ENCODE measurements at places on chromosomes 3 and 15.
A peak's percentile ranks its signal among the peaks of the same experiment; 100 is the strongest.

GRCh38 chr3:37810848-37811247 lies 50.8 kb upstream of the CTDSPL start:
- H3K36me3 ChIP-seq: no peaks in the 10 kb centered on the region
- no peak for DNase-seq
- peaks cover 9% of the 10 kb centered on the region for H3K4me1 ChIP-seq
- no peak overlapping the region for H3K27ac ChIP-seq

GRCh38 chr3:183884097-183884426 lies 618 bp downstream of the PARL start:
- H3K4me1 ChIP-seq: peaks cover 33% of the 10 kb centered on the region
- peak overlapping the region; percentile 94 for H3K4me3 ChIP-seq
- H3K27me3 ChIP-seq: no peaks in the 10 kb centered on the region
- H3K36me3 ChIP-seq: peaks cover 2% of the 10 kb centered on the region
- H3K27ac ChIP-seq: peak overlapping the region; percentile 94

DNA sequence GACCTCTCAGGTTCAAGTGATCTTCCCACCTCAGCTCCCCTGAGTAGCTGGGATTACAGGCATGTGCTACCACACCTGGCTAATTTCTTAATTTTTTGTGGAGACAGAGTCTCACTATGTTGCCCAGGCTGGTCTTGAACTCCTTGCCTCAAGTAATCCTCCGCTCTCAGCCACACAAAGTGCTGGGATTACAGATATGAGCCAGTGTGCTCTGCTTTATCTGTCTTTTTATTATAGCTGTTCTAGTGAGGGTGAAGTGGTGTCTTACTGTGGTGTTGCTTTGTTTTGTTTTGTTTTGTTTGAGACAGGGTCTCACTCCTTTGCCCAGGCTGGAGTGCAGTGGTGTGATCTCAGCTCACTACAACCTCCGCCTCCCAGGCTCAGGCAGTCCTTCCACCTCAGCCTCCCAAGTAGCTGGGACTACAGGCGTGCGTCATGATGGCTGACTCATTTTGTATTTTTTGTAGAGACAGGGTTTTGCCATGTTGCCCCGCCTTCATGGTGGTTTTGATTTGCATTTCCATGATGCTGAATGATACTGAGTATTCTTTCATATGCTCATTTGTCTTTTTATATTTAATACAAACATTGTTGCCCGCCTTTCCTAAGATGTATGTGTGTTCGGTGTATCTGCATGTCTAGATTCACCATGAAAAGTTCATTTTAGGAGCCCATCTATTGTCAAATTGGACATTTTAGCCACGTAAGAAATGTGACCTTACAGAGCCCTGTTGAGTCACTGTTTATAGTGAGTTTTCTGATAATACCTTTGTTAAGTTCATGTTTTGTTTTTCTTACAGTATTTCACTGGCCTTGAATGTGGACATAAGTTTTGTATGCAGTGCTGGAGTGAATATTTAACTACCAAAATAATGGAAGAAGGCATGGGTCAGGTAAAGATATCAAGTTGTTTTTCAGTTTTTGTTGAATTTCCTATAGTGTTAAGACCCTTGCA lies 80.6 kb downstream of the ARIH1 start:
- H3K4me1 ChIP-seq: peaks cover 16% of the 10 kb centered on the region
- H3K36me3 ChIP-seq: peaks cover 20% of the 10 kb centered on the region
- peak overlapping the region; percentile 76 for H3K27ac ChIP-seq
- H3K4me3 ChIP-seq: no peak overlapping the region
- peak; percentile 71 for DNase-seq
- no peaks in the 10 kb centered on the region for H3K27me3 ChIP-seq

DNA sequence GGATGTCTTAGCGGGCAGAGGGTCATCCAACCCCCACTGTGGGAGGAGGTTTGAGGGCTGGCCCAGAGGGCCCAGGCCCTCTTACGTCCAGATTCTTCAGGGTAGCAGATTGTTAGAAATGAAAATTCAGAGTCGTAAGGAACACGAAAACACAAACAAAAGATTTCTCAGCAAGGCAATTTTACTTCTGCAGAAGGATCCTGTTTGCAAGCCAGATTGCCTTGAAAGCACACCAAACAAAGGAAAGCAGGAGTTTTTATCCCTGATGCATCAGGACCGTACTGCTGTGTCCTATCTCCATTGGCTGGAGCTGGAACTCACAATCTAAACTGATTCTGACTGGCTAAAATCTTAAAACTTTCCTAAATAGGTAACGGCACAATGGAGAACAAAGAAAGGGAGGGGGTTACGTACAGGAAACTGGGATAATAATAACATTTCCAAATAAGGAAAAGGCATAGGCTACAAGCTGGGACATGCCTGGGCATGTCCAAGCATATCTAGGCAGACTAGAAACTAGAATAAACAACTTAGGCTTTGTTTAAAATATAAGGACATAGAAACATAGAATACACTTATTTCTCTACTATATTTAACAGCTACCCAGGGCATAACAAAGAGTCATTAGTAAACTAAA lies 97.3 kb upstream of the C2CD4B start:
- H3K4me3 ChIP-seq: no peak overlapping the region
- no peak overlapping the region for H3K27ac ChIP-seq
- no peaks in the 10 kb centered on the region for H3K27me3 ChIP-seq
- H3K36me3 ChIP-seq: no peaks in the 10 kb centered on the region
- DNase-seq: no peak

DNA sequence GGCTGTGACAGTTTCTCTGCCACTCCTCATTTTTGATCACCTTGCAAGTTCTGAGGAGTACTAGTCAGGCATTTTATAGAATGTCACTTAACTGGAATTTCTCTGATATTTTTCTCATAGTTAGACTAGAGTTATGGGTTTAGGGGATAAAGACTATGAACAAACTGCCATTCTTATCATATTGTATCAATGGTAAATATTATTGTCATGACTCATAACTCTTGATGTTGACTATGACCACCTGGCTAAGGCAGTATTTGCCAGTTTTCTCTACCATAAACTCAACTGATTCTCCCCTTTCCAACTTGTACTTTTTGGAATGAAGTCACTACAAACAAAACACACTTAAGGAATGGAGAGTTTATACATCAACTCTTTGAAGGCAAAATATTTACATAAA lies 22.7 kb upstream of the OR5K1 start:
- no peak overlapping the region for H3K27ac ChIP-seq
- peaks cover 6% of the 10 kb centered on the region for H3K27me3 ChIP-seq
- no peak overlapping the region for H3K4me3 ChIP-seq
- no peaks in the 10 kb centered on the region for H3K36me3 ChIP-seq
- H3K4me1 ChIP-seq: no peaks in the 10 kb centered on the region
- no peak for DNase-seq

DNA sequence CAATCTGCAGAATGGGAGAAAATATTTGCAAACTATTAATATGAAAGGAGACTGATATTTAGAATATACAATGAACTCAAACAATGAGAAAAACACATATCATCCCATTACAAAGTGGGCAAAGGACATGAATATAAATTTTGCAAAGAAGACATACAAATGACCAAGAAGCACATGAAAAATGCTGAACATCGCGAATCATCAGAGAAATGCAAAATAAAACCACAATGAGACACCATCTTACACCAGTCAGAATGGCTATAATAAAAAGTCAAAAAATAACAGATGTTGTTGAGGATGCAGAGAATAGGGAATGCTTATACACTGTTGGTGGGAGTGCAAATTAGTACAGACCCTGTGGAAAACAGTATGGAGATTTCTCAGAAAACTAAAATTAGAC lies 83.6 kb downstream of the RAP2B start:
- DNase-seq: no peak
- H3K4me1 ChIP-seq: peaks cover 11% of the 10 kb centered on the region
- H3K27me3 ChIP-seq: no peaks in the 10 kb centered on the region
- H3K27ac ChIP-seq: no peak overlapping the region
- H3K36me3 ChIP-seq: no peaks in the 10 kb centered on the region
- no peak overlapping the region for H3K4me3 ChIP-seq

GRCh38 chr15:98966091-98966787 lies 41.4 kb downstream of the PGPEP1L start:
- DNase-seq: no peak
- no peaks in the 10 kb centered on the region for H3K27me3 ChIP-seq
- H3K4me1 ChIP-seq: no peaks in the 10 kb centered on the region
- peaks cover 24% of the 10 kb centered on the region for H3K36me3 ChIP-seq

DNA sequence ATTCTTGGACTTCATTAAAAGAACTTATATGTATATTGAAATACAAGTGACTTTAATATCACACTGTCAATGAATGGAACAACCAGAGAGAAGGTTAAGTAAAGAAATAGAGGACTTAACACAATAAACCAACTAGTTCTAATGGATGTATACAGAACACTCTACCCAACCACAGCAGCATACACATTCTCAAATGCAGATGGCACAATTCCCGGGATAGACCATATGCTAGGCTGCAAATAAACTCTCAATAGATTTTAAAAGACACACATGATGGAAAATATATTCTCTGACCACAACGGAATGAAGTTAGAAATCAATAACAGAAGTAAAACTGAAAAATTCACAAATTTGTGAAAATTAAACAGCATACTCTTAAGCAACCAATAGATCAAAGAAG lies 214.3 kb upstream of the LINGO1 start:
- H3K4me1 ChIP-seq: no peaks in the 10 kb centered on the region
- peaks cover 32% of the 10 kb centered on the region for H3K27me3 ChIP-seq
- H3K27ac ChIP-seq: no peak overlapping the region
- no peak overlapping the region for H3K4me3 ChIP-seq
- no peak for DNase-seq

DNA sequence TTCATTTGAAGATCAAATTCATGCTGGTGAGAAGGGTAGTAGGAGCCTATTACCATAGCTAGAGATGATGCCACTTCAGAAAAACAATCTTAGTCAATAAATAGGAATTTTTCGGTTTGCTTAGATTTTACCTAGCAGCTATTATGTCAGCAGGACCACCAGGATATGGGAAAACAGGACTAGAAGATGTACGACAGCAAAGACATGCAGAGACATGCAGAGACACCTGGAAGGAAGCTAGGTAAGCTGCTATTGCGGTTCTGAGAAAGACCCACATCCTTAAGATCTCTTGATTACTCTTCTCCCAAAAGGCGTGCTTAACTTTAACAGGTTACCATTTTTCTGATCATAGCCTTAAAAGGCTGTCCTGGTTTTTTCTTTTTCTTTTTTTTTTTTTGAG lies 64.8 kb upstream of the THSD4 start:
- no peak overlapping the region for H3K27ac ChIP-seq
- H3K4me1 ChIP-seq: no peaks in the 10 kb centered on the region
- DNase-seq: no peak
- H3K27me3 ChIP-seq: peaks cover 11% of the 10 kb centered on the region

DNA sequence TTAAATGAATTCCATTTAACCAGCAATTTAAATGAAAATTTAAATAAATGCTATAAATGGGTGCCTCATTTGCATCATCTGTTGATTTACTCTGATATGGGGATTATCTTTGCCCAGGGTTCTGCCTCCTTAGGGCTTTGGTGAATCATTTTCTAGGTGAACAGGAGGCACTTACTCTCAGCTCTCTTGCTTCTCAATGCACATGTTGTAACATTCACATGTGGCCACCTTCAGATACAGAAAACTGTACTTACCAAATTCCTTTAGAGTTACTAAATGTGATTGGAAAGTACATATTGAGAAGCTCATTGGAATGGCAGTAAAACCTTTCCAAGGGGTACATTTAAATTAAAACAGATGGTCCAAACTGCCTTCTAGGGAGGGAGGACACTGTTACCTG lies 20.8 kb downstream of the GADL1 start:
- H3K4me3 ChIP-seq: no peak overlapping the region
- peaks cover 2% of the 10 kb centered on the region for H3K27me3 ChIP-seq
- no peak for DNase-seq
- H3K27ac ChIP-seq: no peak overlapping the region
- H3K36me3 ChIP-seq: no peaks in the 10 kb centered on the region
- H3K4me1 ChIP-seq: no peaks in the 10 kb centered on the region

GRCh38 chr3:99638167-99638948 lies at the start of gene COL8A1:
COL8A1 (plus strand) TSS chr3:99638594; CDS start chr3:99790683, 152,089 bp downstream.
- DNase-seq: no peak
- peaks cover 55% of the 10 kb centered on the region for H3K27me3 ChIP-seq
- H3K27ac ChIP-seq: no peak within 1 kb of the TSS

- H3K4me3 ChIP-seq: no peak overlapping the region
- no peaks in the 10 kb centered on the region for H3K4me1 ChIP-seq
- H3K36me3 ChIP-seq: no peaks in the 10 kb centered on the region
- no peak overlapping the region for H3K27ac ChIP-seq
Measured at GRCh38 chr3:192935441-192935840, 17.8 kb upstream of the MB21D2 start.

- peaks cover 8% of the 10 kb centered on the region for H3K36me3 ChIP-seq
- H3K4me3 ChIP-seq: no peak overlapping the region
- H3K27ac ChIP-seq: no peak overlapping the region
- no peaks in the 10 kb centered on the region for H3K27me3 ChIP-seq
- no peaks in the 10 kb centered on the region for H3K4me1 ChIP-seq
- no peak for DNase-seq
Measured at GRCh38 chr3:141618938-141619337, 119.2 kb upstream of the RNF7 start.

- DNase-seq: no peak
- H3K36me3 ChIP-seq: no peaks in the 10 kb centered on the region
- no peak overlapping the region for H3K27ac ChIP-seq
- H3K4me3 ChIP-seq: no peak overlapping the region
- no peaks in the 10 kb centered on the region for H3K4me1 ChIP-seq
- H3K27me3 ChIP-seq: peaks cover 1% of the 10 kb centered on the region
Measured at GRCh38 chr3:105253225-105253624, 113.5 kb upstream of the ALCAM start.

DNA sequence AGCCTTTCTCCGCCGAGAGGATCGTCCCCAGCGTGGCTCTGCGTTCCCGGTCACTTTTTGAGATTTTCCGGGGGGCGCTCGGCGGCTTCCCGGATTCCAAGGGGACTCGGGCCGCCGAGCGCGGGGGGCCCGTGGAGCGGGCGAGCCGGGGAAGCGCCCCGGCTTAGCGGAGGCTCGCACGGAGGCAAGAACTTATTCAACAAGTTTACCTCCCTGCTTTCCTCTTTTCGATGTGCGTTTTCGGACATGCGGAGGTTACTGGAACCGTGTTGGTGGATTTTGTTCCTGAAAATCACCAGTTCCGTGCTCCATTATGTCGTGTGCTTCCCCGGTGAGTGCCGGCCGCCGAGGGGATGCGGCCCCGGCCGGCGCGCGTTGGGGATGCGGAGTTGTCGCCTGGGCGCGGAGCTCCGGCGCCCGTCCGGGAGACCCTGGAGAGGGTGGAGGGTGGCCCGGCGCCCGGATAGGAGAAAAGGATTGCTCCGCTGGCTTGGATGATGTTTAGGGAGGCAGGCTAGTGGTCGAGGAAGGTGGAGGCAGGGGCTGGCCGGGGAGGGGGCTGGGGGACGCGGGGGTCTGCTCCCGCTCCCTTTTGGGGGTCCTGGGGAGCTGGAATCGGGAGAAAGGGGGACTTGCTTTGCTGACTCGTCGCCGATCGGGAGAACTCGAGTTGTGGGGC lies 810 bp downstream of the PTPRG start:
- peaks cover 60% of the 10 kb centered on the region for H3K27me3 ChIP-seq
- peak overlapping the region; percentile 76 for H3K4me3 ChIP-seq

GRCh38 chr3:124876401-124876878 lies 10.7 kb downstream of the ITGB5 start:
- no peak overlapping the region for H3K4me3 ChIP-seq
- no peak for DNase-seq
- no peak overlapping the region for H3K27ac ChIP-seq
- no peaks in the 10 kb centered on the region for H3K36me3 ChIP-seq
- peaks cover 8% of the 10 kb centered on the region for H3K27me3 ChIP-seq

GRCh38 chr3:124619887-124620599 lies 110.2 kb upstream of the UMPS start:
- DNase-seq: no peak
- no peaks in the 10 kb centered on the region for H3K36me3 ChIP-seq
- H3K4me1 ChIP-seq: peaks cover 20% of the 10 kb centered on the region
- peak overlapping the region; percentile 22 for H3K4me3 ChIP-seq
- H3K27me3 ChIP-seq: peaks cover under 1% of the 10 kb centered on the region

GRCh38 chr3:131388490-131388799 lies 6.9 kb downstream of the NUDT16 start:
- no peaks in the 10 kb centered on the region for H3K27me3 ChIP-seq
- DNase-seq: no peak
- peaks cover 2% of the 10 kb centered on the region for H3K36me3 ChIP-seq
- no peak overlapping the region for H3K4me3 ChIP-seq
- no peak overlapping the region for H3K27ac ChIP-seq

All from activated CD4-positive, alpha-beta T cell treated with anti-CD3 and anti-CD28 coated beads for 36 hours (primary cell).